ENCODE measurements at places on chromosomes 11 and 22. TPM values are rescaled to one million over a fixed set of nuclear protein-coding genes. Genes with fewer than 3 reads are reported as not detected.

The LMO2 gene
- 100 TPM for total RNA-seq

The PRODH gene
- 13.7 TPM for total RNA-seq

The SLC5A4 gene
- total RNA-seq: not detected

The TP53I11 gene
- total RNA-seq: 7.1 TPM

The OR2AT4 gene
- 0.25 TPM for total RNA-seq

The MRGPRX3 gene
- not detected for total RNA-seq

The APOL4 gene
- 5.1 TPM for total RNA-seq

The TBX1 gene
- 1.6 TPM for total RNA-seq

The CD3D gene
- total RNA-seq: not detected

The CREB3L1 gene
- total RNA-seq: 1.2 TPM

The CCS gene
- 51.5 TPM for total RNA-seq

The TRIM49 gene
- 0.10 TPM for total RNA-seq

The CTSF gene
- 46.1 TPM for total RNA-seq

The CD6 gene
- 1.7 TPM for total RNA-seq

The PARVA gene
- total RNA-seq: 14.8 TPM

The HTATIP2 gene
- 77.6 TPM for total RNA-seq

The MMP27 gene
- total RNA-seq: not detected

The LARGE1 gene
- 21.3 TPM for total RNA-seq

The KREMEN1 gene
- total RNA-seq: 16.5 TPM

The ART5 gene
- total RNA-seq: 1.0 TPM

The RBMXL2 gene
- total RNA-seq: not detected

The PHOX2A gene
- total RNA-seq: 0.87 TPM

The ZNF280B gene
- total RNA-seq: 5.1 TPM

The SLC7A4 gene
- total RNA-seq: 1.3 TPM

The GDPD4 gene
- 1.00 TPM for total RNA-seq

The CST6 gene
- total RNA-seq: not detected

The MYRF gene
- total RNA-seq: 1.6 TPM

The YIF1A gene
- 101 TPM for total RNA-seq

The GPR83 gene
- total RNA-seq: 7.4 TPM

The MS4A6E gene
- not detected for total RNA-seq

The PIWIL4 gene
- total RNA-seq: 0.50 TPM

The ZNF214 gene
- total RNA-seq: 10.4 TPM

The TUB gene
- total RNA-seq: 42.2 TPM

The MUC5B gene
- total RNA-seq: 4.7 TPM

The IGSF9B gene
- total RNA-seq: 4.1 TPM

The DCDC1 gene
- 0.25 TPM for total RNA-seq

The BEST1 gene
- 6.8 TPM for total RNA-seq

The PLEKHA7 gene
- total RNA-seq: 14.3 TPM

The XKR3 gene
- total RNA-seq: not detected

The ALDH3B2 gene
- total RNA-seq: 0.57 TPM

The OR51B5 gene
- total RNA-seq: 1.1 TPM

The LMNTD2 gene
- 0.55 TPM for total RNA-seq

The RASD2 gene
- 1.00 TPM for total RNA-seq

The MMP3 gene
- total RNA-seq: 2.6 TPM

The CRYBB3 gene
- total RNA-seq: not detected

The ADORA2A gene
- total RNA-seq: 3.2 TPM

The MAPK8IP2 gene
- 38.1 TPM for total RNA-seq

The OR11H1 gene
- total RNA-seq: not detected

The MTFP1 gene
- 19.1 TPM for total RNA-seq

The PACSIN3 gene
- 1.3 TPM for total RNA-seq

The AQP11 gene
- 5.4 TPM for total RNA-seq

The EED gene
- total RNA-seq: 11.6 TPM

The RAPSN gene
- total RNA-seq: not detected

The OR51B2 gene
- total RNA-seq: not detected

Data from motor neuron (in vitro differentiated cells).